Adrenal gland (tissue), 19 donors: ENCODE measurements at places on chromosomes 5 and 9.

GRCh38 chr9:37528652-37529471 is 43.1 kb downstream of the POLR1E start:
- DNase-seq: no peak

GRCh38 chr9:121699571-121700164 is 48.2 kb downstream of the DAB2IP start:
- no peak for DNase-seq

DNA sequence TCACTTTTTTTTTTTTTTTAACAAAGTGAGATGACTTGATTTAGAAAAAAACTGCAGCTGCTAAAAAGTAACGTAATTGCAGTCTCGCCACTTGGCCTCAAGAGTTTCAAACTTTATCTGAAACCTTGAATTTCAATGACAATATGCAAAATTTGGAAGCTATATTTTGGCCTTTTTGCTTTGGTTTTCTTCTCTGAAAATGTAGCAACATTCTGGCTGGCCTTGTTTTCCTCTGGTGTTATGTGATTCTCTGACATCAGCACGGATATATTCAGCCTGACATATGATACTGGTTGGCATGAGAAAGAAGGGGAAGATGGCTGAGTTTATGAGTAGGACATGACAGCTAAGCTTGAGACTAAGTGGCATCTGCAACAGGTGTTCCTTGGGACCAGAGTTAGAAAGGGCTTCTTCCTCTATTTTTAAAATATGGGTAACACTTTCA is 136.5 kb downstream of the MEF2C start:
- DNase-seq: no peak

- DNase-seq: peak; percentile 96
Measured at GRCh38 chr9:132354637-132355355, at the start of gene SETX. Gene SETX (minus strand): TSS chr9:132354986. CDS start chr9:132349428, 5,558 bp downstream.

DNA sequence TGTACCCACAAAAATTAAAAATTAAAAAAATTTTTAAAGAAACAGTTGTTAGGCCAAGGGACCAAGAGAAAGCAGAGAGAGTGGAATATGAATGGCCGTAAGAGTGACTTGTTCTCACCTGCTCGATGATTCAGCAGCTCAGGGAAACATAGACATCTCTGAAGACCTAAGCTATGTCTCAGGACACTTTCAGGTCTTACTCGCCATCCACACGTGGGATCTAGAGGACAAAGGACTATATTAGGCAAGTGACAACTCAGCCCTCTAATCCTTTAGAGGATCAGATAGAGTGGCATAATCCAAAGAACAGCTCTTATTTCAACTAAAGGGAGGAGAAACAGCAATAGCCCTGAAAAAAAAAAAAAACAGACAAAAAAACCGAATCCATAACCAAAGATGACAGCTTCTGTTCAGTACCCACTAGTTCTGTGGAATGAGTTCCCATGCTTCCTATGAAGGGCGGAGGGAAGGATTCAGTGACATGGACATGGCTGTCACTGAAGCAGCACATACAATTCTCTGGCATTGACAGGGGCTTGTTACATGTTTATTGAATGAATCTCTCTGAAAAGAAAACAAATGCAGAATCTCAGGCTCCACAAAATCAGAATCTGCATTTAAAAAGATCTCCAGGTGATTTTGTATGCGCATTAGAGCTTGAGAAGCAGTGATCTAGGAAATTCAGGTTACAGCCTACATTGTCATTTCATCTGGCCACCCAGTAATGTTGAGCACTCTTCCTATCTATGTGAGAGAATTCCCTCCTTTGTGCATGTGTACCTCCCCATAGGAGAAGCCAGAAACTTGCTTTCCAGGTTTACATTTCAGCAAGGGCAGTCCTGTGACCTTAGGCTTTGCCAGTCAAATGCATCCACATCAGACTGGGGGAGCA is 96.0 kb downstream of the KIAA1958 start:
- no peak for DNase-seq

- DNase-seq: peak; percentile 11
Measured at GRCh38 chr9:114291886-114292590, 30.9 kb upstream of the ORM1 start.

DNA sequence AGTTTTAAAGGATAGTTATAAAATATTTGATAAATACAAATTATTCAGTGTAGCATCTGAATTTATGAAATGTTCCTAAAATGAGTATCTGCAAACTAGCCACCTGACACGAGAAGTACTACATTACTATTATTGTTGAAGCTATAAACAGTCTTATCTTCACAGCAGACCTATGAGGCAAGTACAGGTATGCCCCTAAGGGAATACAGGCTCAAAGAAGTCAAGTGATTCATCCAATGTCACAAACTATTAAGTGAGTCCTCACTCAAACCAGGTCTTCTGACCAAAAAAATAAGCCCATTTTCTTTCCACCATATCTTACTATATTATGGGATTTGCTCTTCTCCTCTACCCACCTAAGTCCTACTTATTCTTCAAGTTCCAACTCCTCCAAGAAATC is 28.7 kb downstream of the STRBP start:
- no peak for DNase-seq

DNA sequence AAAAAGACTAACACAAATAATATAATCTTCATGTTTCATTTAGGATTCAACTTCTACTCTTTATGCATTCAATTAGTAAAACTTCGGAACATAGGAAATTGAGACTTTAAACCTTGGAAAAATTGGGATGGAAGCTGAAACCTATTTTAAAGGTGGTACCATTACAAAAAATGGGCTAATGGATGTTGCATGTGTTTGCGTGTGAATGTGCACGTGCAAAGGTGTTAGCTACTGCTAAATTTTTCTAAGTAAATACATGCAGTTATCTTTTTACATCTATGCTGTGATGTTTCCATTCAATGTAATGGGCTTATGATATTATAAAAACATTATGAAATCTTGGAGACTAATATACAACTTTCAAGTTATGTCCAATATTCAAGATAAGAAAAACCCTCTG is 134.8 kb downstream of the CDH10 start:
- no peak for DNase-seq

DNA sequence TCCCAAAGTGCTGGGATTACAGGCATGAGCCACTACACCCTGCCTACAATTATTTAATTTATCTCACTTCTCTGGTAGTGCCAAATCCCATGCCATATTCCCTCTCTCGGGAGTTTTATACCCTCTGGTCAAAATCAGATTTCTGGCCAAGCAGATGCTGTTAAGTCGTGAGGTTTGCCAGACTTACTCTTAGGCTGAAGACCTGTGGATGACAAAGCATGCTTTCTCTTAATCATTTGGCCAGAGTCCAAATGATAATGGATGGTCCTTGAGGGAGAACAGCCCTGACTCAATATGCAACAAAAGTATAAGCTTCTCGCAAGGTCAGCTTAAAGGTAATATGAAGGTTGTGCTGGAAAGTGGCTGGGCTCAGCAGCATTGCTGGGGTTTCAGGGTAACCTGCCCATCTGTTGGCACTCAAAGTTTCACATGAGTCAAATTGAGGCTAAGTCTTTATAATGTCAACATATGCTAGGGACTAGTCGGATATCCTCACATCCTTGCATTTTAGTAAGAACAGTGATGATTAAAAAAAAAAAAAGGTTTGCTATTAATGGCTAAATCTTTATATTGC is 280.1 kb downstream of the KIF4B start:
- DNase-seq: no peak

DNA sequence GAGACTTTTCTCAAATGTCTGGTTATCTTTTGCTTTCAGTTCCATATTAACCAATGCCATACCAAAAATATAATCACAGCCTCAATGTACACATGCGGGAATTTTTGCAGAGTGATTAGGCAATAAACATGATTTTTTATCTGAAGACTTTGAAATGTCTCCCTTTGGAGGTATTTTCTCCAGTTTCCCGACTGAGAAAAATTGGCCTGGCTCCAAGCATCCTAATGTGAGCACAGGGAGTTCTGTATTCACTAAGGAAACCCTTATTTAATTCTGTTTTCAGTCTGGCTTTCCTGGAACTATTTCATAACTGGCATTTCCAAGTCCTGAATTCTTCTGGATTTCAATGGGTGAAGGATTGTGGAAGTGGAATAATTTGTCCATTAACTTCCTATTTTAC is 8.5 kb downstream of the HCN1 start:
- DNase-seq: no peak

GRCh38 chr5:123997064-123997461 is 485.1 kb downstream of the CSNK1G3 start:
- no peak for DNase-seq

- peak; percentile 47 for DNase-seq
Measured at GRCh38 chr9:12785260-12785770, 10.5 kb downstream of the LURAP1L start.

GRCh38 chr9:83491995-83492394 is 46.2 kb downstream of the FRMD3 start:
- DNase-seq: no peak

DNA sequence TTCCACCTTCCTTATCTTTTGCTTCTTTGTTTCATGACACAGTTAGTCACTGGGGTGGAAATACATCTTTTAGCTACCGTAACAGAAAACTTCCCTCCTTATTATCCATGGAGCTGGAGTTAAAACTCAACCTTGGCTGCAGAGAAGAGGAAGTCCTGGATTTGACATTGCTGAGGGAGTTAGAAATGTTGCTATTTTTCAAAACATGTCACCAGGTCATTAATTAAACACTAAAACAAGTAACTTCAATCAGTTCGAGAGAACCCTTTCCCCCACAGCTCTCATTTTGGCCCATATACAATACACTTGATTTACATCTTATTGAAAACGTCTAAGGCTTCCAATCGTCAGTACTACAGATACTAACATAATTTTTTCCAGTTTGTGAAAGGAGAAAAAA is 237.9 kb upstream of the CD180 start:
- no peak for DNase-seq
